Breast epithelium (tissue), 4 donors: ENCODE measurements at places on chromosomes 3 and 15. TPM values are rescaled to one million over a fixed set of nuclear protein-coding genes. Genes with fewer than 3 reads are reported as not detected.

The ARPP21 gene
- total RNA-seq = not detected

The MORC1 gene
- total RNA-seq = not detected

The ARMC8 gene
- 82.0 TPM for total RNA-seq

The EID1 gene
- total RNA-seq = 227 TPM

The NAALADL2 gene
- 69.5 TPM for total RNA-seq

The ZPLD1 gene
- total RNA-seq = not detected

The SLC22A14 gene
- total RNA-seq = not detected

The DNAJA4 gene
- 16.0 TPM for total RNA-seq

The PARP3 gene
- total RNA-seq = 31.8 TPM

DNA sequence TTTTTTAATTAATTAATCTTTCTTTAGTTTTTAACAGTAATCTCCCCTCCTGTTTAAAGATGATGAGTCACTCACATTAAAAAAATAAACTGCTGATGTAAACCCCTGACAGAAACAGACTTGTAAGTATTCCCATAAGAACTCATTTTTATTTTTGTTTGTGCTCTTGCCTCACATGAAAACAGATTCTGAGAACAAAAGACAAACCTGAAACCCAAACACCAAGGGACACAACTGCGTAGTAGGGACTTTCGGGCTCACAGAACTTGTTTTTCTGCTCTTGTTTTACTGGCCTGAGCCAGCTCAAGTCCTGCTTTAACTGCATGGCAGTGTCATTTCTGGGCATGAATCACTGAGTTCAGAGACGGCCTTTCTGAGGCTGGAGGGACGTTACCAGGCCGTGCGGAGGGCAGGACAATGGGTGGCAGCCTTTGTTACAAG lies 600.8 kb downstream of the FOXP1 start:
- peaks cover 3% of the 10 kb centered on the region for H3K36me3 ChIP-seq
- DNase-seq = peak; percentile 80
- H3K27ac ChIP-seq = peak overlapping the region; percentile 95
- no peaks in the 10 kb centered on the region for H3K27me3 ChIP-seq
- H3K4me3 ChIP-seq = no peak overlapping the region

- no peak overlapping the region for H3K27ac ChIP-seq
- H3K4me3 ChIP-seq = no peak overlapping the region
- H3K36me3 ChIP-seq = no peaks in the 10 kb centered on the region
- no peaks in the 10 kb centered on the region for H3K4me1 ChIP-seq
- no peak for DNase-seq
Observed at GRCh38 chr15:69200832-69201745, 40.7 kb downstream of the GLCE start.

GRCh38 chr15:61314427-61314826 lies 85.3 kb upstream of the RORA start:
- H3K36me3 ChIP-seq = no peaks in the 10 kb centered on the region
- no peaks in the 10 kb centered on the region for H3K27me3 ChIP-seq
- DNase-seq = no peak
- no peak overlapping the region for H3K4me3 ChIP-seq

GRCh38 chr3:27081992-27082607 lies 287.1 kb downstream of the NEK10 start:
- H3K4me1 ChIP-seq = no peaks in the 10 kb centered on the region
- no peaks in the 10 kb centered on the region for H3K36me3 ChIP-seq
- H3K27ac ChIP-seq = no peak overlapping the region

DNA sequence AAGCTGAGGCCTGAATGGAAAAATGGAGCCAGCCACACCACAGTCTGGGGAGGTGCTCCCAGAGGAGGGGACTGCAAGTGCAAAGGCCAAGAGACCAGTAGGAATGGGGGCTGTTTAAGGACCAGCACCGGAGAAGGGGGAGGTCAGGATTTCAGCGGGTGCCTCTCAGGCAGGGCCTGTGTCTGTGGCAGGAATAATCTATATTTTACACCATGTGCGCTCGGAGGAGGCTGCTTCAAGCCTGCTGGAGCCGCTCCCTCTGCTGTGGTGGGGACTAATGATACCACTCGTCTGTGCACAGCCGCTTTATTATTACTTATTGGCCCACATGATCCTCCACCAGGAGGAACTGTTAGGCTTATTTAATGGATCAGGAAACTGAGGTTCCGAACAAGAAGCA lies 45.3 kb downstream of the TPRA1 start:
- no peaks in the 10 kb centered on the region for H3K36me3 ChIP-seq
- no peak for DNase-seq
- no peaks in the 10 kb centered on the region for H3K4me1 ChIP-seq

DNA sequence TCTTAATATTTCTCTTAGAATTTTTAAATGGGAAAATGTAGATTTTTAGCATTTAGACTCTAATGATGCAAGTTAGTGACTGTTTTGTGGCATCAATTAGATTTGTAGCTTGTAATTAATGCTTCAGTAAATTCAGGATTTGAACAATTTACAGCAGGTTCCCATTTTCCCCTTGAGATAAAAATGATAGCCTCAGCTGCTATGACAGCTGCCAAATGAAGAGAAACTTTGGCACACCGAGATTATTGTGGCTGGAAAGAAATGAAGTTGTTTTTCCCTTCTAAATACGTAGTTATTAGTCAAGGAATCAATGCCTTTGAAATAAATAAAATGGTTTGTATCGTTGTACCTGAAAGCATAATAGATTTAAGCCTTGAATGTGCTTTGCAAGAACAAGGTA lies 206.4 kb upstream of the P2RY1 start:
- H3K4me1 ChIP-seq = no peaks in the 10 kb centered on the region
- no peak for DNase-seq
- no peak overlapping the region for H3K4me3 ChIP-seq
- no peaks in the 10 kb centered on the region for H3K36me3 ChIP-seq

GRCh38 chr3:108645364-108645763 lies 55.8 kb downstream of the DZIP3 start:
- no peak for DNase-seq
- no peaks in the 10 kb centered on the region for H3K27me3 ChIP-seq
- H3K4me1 ChIP-seq = no peaks in the 10 kb centered on the region
- H3K4me3 ChIP-seq = no peak overlapping the region

DNA sequence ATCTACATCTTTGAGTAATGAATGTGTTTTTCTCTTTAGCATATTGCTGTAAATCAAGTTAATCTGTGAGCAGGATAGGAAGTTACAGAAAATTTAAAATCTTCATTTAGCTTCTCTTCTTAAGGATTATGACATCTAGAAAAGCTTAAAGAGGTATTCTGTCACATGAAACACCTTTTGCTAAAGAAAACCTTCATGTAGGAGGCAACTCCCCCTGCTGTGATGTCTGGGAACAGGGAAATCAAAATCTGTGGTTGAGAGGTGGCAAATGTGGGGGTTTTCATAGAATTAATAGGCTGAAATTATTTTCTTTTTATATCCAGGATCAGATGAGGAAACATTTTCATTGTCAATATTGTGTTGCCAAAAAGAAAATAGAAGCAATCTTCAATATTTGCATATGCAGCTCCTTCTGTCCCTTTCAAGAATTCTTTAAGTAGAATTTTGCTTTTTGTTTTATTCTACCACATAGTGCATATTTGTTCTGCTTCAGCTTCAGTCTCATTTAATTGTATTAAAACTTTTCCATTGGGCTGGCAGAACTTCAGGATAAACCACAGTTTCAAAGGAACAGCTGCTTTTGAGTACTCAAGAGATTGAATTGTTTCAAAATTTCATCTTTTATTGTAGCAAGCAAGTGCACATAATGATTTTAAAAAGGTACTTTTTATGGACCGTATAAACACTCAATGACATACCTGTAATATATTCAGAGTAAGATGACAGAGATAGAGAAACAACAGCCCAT lies 128.4 kb downstream of the RAP2B start:
- no peak overlapping the region for H3K27ac ChIP-seq
- H3K27me3 ChIP-seq = no peaks in the 10 kb centered on the region
- no peaks in the 10 kb centered on the region for H3K36me3 ChIP-seq
- DNase-seq = no peak
- H3K4me3 ChIP-seq = no peak overlapping the region
